Type B pancreatic cell (in vitro differentiated cells): ENCODE measurements at places on chromosomes 2 and 18. TPM values are rescaled to one million over a fixed set of nuclear protein-coding genes. Genes with fewer than 3 reads are reported as not detected.

The GAREM2 gene
- 3.1 and 16.9 TPM in 2 replicates for total RNA-seq

DNA sequence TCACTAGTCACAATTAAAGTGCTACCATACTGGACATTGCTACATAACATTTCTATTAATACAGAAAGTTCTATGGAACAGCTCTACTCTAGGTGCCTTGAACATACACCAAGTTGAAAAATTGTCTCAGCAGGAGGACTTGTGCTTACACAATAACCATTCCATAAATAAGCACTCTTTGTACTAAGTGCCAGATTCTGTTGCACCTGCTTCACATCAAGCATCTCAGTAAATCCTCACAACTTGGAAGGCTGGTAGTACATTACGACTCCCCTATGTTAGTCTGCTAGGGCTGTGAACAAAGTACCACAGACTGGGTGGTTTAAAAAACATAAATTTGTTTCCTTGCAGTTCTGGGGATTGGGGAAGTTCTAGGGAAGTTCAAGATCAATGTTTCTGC is 296.9 kb upstream of the NCKAP5 start:
- no peak overlapping the region for H3K27ac ChIP-seq
- no peak overlapping the region for H3K4me3 ChIP-seq
- H3K27me3 ChIP-seq, result peaks cover 3% of the 10 kb centered on the region
- no peaks in the 10 kb centered on the region for H3K36me3 ChIP-seq
- no peaks in the 10 kb centered on the region for H3K4me1 ChIP-seq

- peak overlapping the region; percentile 74 for H3K4me3 ChIP-seq
- peaks cover 26% of the 10 kb centered on the region for H3K4me1 ChIP-seq
- H3K27ac ChIP-seq, result no peak overlapping the region
- peaks cover 6% of the 10 kb centered on the region for H3K36me3 ChIP-seq
These were observed 3.3 kb downstream of the SLC8A1 start for GRCh38 chr2:40448476-40449079.

The STPG4 gene
- 0.36 TPM in 1 of 2 replicates, not detected in the other for total RNA-seq

DNA sequence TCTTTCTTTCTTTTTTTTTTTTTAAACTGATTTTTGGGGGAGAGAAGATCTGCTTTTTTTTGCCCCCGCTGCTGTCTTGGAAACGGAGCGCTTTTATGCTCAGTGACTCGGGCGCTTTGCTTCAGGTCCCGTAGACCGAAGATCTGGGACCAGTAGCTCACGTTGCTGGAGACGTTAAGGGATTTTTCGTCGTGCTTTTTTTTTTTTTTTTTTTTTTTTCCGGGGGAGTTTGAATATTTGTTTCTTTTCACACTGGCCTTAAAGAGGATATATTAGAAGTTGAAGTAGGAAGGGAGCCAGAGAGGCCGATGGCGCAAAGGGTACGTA is 587 bp downstream of the MEIS1 start:
- H3K4me3 ChIP-seq, result peak overlapping the region; percentile 96
- H3K4me1 ChIP-seq, result peaks cover 7% of the 10 kb centered on the region
- DNase-seq, result no peak
- H3K27ac ChIP-seq, result peak overlapping the region; percentile 98
- peaks cover 33% of the 10 kb centered on the region for H3K27me3 ChIP-seq

GRCh38 chr2:170818752-170819470 is 2.2 kb downstream of the GAD1 start:
- no peak overlapping the region for H3K27ac ChIP-seq
- H3K36me3 ChIP-seq, result no peaks in the 10 kb centered on the region
- H3K4me3 ChIP-seq, result peak overlapping the region; percentile 85
- peaks cover 37% of the 10 kb centered on the region for H3K4me1 ChIP-seq

The RUFY4 gene
- total RNA-seq, result not detected in 2 replicates

DNA sequence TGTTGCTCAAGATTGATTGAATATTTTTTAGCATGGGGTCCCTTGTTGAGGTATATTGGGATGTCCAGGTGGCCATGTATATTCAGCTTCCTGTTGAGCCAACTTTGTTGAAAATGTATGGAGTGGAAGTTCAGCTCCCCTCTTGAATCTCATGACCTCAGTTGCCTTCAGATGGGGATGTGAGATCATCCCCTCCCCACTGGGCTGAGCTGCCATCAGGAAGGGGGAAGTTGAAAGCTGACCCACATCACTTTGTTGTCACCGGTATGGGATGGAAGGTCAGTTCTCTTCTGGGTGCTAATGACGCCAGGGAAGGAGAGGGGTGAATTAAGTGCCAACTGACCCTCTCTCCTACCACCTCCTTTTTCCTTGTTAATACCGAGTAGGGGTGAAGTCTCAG is 33.9 kb downstream of the ACOXL start:
- peaks cover 13% of the 10 kb centered on the region for H3K4me1 ChIP-seq
- DNase-seq, result no peak
- peaks cover 14% of the 10 kb centered on the region for H3K27me3 ChIP-seq
- H3K4me3 ChIP-seq, result no peak overlapping the region

GRCh38 chr2:160331258-160332025 is 131.4 kb upstream of the ITGB6 start:
- H3K36me3 ChIP-seq, result peaks cover 6% of the 10 kb centered on the region
- H3K27me3 ChIP-seq, result no peaks in the 10 kb centered on the region
- H3K27ac ChIP-seq, result no peak overlapping the region
- H3K4me3 ChIP-seq, result no peak overlapping the region
- peaks cover 62% of the 10 kb centered on the region for H3K4me1 ChIP-seq

- peaks cover 6% of the 10 kb centered on the region for H3K27me3 ChIP-seq
- DNase-seq, result no peak
- no peak overlapping the region for H3K27ac ChIP-seq
- H3K36me3 ChIP-seq, result no peaks in the 10 kb centered on the region
- H3K4me3 ChIP-seq, result no peak overlapping the region
- no peaks in the 10 kb centered on the region for H3K4me1 ChIP-seq
These were observed 390.3 kb downstream of the GPD2 start for GRCh38 chr2:156826341-156826933.

DNA sequence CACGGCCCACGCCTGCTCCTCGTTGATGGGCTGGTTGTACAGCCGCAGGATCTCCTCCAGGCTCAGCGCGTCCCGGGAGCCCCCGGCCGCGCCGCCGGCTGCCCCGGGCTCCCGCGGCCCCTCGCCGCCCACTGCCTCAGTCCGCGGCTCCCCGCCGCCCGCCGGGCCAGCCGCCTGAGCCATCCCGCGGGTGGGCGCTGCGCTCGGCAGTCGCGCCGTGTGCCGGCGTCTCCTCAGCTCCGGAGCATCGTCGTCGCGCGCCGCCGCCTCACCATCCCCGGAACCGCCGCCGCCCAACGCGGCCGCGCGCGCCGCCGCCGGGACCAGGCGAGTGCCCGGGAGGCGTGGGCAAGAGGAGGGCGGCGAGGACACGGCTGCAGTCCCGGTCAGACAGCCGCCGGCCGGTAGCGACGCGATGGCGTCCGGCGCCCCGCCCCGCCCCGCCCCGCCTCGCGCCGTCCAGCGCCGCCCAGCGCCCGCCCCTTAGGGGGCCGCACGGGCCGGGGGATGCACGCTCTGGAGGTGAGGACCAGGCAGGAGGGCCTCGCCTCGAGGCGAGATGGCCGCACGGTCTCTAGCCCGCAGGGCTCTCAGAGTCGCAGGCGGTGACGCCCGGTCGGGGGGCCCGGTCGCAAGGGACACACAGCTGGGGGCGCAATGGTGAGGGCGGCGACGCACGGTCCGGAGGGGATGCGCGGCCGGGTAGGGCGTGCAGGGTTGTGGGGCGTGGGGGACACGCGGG is at the start of gene SPIRE1:
TSS of gene SPIRE1 (minus strand) at position 424 of the 742 bp plus-strand sequence. CDS start at position 183, 241 bp downstream.
- H3K36me3 ChIP-seq, result no peaks in the 10 kb centered on the region
- H3K4me1 ChIP-seq, result peaks cover 31% of the 10 kb centered on the region
- H3K27me3 ChIP-seq, result peaks cover 2% of the 10 kb centered on the region
- peak; percentile 75 for DNase-seq

The GALR1 gene
- total RNA-seq, result 0.07 and 0.14 TPM in 2 replicates
